ENCODE measurements at places on chromosomes 7 and 10.

DNA sequence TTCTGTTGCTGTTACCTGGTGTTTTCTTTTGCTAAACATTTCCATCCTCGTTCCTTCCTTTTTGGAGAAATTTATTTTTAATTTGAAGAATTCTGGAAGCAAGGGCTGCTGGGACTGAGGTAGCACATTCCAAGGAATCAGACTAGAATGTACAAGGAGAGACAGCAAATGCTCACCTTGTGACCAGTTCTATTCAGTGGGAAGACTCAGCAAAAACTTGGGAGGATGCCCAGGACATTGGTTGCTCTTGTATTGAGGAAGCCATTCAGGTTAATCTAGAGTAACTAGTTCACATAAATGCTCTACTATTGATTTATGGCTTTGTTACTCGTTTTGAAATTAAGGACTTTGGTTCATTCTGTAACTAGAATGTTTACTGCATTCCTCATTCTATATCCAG lies 11.3 kb downstream of the PLCE1 start:
- DNase-seq = no peak

DNA sequence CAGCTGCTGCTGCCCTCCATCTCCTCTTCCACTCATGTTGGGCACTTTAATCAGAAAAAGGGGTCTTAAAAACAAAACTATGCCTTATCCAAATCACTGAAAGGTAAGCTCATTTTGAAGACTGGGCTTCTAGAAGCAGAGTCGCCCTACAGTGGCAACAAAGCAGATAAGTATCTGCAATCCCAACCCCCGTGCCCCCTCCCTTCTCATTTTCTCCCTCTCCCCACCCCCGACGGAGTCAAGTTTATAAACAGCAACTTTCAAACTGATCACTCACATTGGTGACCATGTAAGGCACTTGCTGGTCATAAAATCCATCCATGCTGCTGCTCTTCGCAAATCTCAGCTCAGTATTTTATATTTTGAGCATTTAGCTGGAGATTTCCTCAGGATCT lies 738 bp downstream of the ETV1 start:
- DNase-seq = peak; percentile 78

GRCh38 chr7:112184455-112184854 lies 21.7 kb downstream of the DOCK4 start:
- DNase-seq = no peak

DNA sequence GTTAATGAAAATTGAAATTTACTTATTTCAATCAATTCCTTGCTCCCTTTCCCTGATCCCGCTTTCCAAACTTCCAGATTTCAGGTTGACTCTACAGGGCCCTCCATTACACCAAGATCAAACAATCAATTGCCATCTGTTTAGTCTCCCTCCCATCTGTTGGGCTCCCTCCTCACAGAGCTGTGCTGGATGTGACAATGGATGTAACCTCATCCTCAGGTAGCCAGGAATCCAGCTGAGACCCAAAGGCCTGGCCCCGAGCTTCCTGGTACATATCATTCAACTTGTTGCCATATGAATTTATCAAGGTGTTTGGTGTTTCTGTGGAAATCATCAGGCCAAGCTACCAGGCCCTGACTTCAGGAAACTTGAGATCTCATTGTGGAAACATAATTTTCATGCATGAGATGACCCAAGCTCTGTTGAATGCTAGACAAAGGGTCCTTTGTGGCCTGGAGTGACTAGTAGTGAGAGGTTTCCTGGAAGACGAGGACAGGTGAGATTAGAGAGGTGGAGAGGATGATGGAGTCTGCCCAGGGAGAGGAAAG lies 148.6 kb upstream of the PDE1C start:
- peak; percentile 44 for DNase-seq

All from NCI-H446 treated with DMSO at 0.1 percent for 48 hours (cell line).